Stimulated activated CD8-positive, alpha-beta memory T cell treated with anti-CD3 and anti-CD28 coated beads, Interleukin-4, amount 100 ng/mL, for 1 hour (primary cell): ENCODE measurements at places on chromosomes 1 and 21.

- no peak for DNase-seq
These were observed 108.9 kb downstream of the CRYAA start for GRCh38 chr21:43277481-43278351.

DNA sequence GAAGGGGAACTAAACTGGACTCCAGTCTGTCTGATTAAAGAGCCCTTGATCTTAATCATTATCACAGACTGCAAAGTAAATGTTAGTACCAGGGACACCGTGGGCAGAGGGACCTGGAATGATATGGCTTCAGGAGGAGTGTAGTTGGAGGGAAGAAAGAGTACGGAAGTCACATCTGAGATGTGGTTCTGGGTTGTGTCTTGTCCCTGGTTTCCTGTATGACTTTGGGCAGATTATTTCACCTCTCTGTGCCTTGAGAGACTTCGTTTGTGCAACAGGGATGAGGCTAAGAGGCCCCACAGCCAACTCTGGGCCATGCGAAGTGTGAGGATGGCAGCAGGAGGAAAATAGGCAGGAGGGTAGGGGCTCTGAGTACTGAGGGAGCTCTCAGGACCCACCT, 76.1 kb upstream of the SLC2A1 start:
- no peak for DNase-seq

- no peak for DNase-seq
These were observed 2.1 kb downstream of the PEX19 start for GRCh38 chr1:160282807-160283206.

- DNase-seq, result no peak
These were observed 1.2 kb upstream of the HPCAL4 start for GRCh38 chr1:39692152-39693074.

DNA sequence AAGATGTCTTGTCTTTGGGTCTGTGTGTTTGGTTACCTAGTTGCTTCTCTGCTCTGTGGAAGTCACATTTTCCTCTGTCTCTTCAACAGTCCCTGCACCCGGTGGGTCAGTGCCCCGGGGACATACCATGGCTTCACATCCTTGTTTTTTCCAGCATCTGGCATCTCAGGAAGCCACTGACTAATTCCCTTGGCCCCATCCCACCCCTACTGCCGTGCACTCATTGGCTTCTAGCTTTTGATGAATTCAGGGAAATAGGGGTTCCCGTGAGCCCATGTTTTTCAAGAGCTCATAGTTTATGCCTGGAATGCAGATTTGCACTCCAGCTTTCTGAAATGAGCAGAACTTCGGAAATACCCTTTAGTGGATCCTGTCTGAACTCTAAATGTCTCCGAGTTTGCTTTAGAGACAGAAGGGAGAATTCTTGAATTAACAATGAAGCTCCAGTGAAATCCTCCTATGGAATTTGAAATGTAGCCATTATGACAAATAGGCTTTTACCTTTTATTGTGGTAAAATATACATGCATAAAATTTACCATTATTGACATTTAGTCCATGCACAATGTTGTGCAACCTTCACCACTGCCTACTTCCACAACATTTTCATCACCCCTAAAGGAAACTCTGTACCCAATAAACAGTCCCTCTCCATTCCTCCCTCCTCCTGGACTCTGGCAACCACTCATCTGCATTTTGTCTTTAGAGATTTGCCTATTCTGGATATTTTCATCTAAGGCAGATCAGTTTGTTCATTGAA, 67.5 kb downstream of the CLIC6 start:
- no peak for DNase-seq

- DNase-seq, result no peak
These were observed 19.7 kb upstream of the HYI start for GRCh38 chr1:43473463-43473862.

DNA sequence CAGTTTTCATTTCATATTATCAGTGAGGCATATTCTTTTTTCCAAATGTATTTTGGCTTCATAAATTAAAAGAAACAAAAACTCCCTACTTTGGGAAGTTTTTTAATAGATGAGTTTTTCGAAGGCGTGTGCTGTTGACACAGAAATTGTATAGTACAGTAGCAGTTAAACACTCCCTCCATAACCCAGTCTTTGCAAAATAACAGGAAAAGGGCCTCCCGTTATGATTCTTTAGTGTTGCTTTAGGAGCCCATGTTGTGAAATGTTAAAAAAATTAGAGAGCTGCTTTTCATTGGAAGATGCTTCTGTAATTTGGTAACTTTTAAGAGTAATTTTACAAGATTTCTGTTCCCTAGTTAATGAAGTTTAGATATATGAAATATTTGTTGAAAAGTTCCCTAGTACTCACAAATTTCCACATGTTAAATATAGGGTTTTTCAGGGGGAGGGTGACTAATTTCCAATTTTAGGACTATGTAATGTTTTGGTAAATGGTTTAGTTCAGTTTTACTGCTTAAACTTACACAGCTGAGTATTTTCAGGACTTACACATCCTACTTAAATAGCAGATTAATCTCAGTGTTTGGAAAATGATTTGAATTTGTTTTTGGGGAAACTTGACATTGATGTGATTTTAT, 2.0 kb downstream of the CAMSAP2 start:
- no peak for DNase-seq

DNA sequence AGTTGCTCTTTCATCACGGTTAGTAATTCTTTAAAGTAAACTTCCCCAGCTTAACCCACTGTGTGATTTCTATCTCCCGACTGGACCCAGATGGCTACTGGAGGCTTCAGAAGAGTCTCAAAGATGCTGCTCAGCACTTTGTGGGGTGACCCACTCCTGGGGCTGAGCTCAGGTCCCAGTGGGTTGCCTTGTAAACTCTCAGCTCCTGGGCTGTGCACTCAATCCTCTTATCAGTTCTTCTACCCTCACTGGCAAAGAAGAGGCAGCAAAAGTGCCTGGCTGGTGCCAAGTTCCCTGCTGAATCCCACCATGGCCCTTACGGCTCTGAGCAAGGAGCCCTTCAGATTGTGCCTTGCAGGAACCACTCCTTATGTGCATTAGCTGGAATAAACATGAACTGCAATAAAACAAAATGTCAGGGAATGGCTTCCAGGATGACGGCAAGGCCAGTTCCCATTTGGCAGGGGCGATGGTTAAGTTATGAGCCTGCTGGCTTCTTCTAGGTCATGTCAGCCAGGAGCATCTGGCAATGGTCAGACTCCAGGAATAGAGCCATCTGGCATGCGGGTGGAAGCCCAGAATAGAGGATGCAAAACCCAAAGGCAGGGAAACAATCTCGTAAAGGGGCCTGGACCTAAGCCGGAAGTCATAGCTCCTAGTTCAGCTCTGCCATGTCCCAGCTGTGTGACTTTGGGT, 6.8 kb downstream of the MYOC start:
- no peak for DNase-seq

- DNase-seq, result no peak
These were observed 12.7 kb upstream of the PARS2 start for GRCh38 chr1:54777011-54777410.

DNA sequence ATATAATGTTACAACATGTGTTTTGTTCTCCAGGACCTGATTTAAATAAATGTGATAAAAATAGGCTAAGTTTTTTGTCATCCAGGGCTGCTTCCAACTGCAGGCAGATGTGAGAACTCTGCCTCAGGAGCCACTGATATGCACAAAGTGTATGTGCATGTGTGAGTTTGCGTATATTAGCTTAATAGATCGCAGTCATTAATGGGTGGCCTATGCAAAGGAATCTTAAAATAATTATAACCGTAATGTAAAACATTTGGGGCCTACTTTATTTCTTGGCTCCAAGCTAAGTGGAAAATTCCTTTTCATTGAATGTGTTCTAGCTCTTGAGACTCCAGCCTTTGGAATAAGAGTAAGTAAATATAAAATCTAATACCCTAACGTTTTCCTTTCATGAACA, 16.8 kb downstream of the DHX9 start:
- no peak for DNase-seq

DNA sequence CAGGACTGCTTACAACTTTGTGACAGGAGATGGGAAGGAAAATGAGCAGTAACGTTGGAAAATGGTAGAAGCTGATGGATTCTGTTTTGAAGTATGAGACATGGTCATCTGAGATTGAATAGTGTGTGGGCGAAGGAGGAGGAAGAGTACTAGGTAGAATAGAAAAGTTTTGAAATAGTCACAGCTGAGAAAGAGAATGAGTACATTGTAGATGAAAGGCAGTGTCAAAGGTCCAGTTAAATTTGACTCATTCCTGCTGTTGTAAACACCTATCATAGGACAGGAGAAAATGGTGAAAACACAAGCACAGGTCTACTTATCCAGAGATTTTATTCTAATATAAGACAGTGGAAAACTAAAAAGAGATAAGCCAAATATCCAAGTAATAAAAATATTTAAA, 56.8 kb upstream of the CFHR3 start:
- no peak for DNase-seq

- no peak for DNase-seq
These were observed 31.6 kb downstream of the TGFB2 start for GRCh38 chr1:218376722-218377121.

GRCh38 chr1:82606546-82606945, 805.8 kb downstream of the ADGRL2 start:
- no peak for DNase-seq

DNA sequence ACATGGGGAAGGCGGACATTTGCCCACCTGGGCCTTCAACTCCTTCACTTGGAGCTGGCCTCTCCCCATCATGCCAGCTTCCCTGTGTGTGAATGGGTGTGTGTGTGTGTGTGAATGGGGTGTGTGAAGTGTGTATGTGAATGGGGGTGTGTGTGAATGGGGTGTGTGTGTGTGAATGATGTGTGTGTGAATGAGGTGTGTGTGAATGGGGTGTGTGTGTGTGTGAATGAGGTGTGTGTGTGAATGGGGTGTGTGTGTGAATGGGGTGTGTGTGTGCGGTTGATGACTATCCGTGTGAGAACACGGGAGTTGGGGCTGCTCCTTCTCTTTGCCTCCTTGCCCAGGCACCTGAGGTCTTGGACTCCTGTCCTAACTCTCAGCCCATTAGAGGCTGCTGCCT, 9.6 kb downstream of the MFSD2A start:
- no peak for DNase-seq

- no peak for DNase-seq
These were observed 78.0 kb downstream of the BCAR3 start for GRCh38 chr1:93603601-93604000.

GRCh38 chr1:113488576-113489177, 98.4 kb downstream of the MAGI3 start:
- no peak for DNase-seq

DNA sequence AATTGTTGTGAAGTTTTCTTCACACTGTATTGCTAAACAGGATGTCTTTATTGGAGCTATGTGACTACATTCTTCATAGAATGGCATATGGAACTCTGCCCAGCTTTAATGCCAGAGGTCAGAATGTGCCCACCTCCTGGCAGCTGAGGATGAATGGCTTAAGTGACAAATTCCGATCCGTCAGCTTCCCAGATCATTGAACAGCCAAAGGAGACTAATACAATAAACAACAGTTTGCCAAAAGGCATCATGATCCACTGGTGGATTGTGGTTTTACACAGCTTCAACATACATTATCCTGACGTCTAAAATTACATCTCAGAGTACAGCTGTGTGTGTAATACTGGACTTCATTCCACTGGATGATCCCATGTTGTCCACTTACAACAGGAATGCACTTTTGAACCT, 68.7 kb upstream of the C1orf105 start:
- no peak for DNase-seq

DNA sequence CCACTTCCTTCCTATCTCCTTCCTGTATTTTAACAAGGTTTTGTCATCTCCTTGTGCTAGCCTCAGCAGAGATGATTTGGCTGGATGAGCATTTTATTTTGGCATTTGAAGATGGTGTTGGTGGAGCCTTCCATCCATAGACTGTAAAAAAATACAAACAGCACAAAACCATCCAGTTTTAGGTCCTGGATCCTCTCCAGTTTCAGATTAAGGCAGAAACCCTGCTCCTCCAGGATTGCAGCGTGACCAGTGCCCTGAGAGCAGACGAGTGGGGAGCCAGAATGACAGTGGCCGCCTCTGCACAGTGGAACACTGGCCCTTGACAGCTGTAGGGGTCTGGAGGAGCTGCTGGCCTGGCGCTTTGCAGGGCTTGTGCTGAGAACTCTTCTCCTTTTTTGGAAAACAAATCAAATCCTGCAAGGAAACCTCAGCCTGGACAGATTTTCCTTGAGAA, 72.2 kb upstream of the GADD45A start:
- no peak for DNase-seq

- no peak for DNase-seq
These were observed 151.7 kb upstream of the HMGB4 start for GRCh38 chr1:33712186-33712585.

DNA sequence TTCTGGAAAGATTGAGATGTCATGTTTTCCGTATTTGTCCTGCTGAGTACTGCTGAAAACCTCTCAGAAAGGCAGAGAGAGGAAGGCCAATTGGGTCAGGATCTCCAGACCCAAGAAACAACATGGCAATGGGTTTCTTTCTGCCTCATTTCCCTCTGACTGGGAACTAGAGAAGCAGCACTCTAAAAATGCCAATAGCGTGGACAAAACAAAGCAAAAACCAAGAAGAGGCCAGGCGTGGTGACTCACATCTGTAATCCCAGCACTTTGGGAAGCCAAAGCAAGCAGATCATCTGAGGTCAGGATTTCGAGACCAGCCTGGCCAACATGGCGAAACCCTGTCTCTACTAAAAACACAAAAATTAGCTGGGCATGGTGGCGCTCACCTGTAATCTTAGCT, 18.3 kb downstream of the TNFRSF9 start:
- DNase-seq, result no peak

DNA sequence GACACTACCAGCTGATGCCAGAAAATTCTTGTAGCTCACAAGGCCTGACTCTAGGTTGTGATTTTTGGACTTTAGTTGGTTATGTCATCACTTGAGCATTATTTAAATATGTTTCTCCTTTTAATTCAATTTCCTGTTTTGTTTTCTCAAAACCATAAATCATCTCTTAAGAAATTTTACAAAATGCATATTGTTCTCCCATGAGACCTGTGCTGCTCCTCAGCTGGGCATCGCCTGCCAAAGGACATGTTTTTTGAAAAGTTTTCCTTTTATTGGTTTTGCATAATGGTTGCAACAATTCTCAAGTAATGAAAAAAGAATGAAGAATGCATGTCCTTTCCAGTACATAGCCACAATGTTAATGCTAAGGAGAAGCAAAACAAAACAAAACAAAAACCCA, 204.7 kb upstream of the LYPLAL1 start:
- DNase-seq, result no peak

DNA sequence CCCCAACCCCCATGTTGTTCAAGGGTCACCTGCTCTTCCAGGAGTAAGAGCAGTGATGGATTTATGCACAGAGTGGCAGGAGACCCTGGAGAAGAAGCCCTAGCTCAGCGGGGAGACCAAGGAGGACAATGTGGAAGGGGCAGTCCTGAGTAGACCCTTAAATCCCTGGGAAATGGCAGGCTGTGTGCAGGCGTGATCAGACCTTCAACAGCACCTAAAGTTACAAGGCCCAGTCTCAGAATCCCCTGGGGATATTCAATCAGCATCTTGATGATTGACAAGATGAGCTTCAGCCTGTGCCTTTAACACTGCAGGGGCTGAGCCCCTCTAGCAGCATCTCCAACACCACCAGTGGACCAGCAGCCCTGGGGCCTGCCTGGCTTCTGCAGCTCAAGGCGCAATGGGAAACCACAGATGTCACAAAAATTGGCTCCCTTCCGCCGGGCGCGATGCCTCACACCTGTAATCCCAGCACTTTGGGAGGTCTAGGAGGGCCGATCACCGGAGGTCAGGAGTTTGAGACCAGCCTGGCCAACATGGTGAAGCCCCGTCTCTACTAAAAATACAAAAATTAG, 60.4 kb downstream of the IRF2BP2 start:
- no peak for DNase-seq
